Esophagus squamous epithelium (tissue), 5 donors: ENCODE measurements at places on chromosomes 7 and 10.

GRCh38 chr10:71368643-71369042 is 28.1 kb upstream of the CDH23 start:
- no peak for DNase-seq

DNA sequence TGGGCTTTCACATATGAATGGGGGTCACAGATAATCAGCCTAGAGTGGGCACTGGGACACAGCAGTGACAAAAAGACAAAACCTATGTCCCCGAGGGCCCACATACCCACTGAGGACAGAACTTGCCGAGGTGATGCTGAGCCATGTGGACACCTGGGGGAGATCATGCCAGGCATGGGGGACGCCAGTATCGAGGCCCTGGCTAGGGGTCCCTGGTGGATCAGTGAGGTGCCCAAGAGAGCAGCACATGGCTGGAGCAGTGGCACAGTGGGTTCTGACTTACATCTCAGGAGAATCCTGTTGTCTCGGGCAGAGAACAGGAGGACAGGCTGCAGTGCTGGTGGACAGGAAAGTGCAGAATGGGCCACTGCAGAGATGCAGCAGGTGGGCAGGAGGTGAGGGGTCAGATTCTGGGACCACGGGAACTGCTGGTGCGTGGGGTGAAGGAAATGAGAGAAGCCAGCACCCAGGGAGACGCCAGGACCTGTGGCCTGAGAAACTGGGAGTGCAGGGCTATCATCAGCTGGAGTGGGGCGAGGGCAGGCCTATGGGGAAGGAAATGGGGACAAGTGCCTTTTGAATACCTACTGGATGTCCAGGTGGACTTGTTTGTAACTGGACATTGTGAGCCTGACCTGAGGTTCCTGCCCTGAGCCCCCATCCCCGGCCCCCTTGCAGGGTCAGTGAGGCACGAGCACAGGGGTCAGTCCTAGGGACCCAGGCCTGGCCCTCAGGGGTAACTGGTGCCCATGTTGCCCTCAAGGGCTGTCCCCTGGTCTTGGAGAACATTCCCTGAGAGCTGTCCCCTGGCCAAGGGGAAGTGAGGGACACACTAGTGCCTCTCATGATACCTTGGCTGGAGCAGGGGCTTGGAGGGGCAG is 91.2 kb upstream of the RET start:
- DNase-seq = no peak

GRCh38 chr10:88113232-88113631 is 249.8 kb downstream of the PTEN start:
- DNase-seq = no peak

DNA sequence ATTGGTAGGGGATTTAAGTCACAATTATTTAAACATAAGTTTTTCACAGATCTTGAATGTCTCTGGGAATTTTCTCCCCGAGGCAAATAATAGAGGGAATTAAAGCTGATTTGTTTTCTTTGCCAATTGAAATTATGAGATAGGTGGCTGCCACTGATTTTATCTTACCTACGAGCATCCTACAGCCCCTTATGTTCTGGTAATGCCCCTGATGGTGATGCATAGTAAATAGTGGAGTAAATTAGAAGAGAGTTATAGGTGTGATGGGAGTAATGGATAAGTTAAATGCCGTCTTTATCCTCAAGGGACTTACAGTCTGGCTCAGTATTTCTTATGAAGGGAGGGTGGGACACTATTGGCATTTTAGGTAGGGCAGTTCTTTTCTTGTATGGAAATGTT is 58.1 kb downstream of the HDAC9 start:
- no peak for DNase-seq

DNA sequence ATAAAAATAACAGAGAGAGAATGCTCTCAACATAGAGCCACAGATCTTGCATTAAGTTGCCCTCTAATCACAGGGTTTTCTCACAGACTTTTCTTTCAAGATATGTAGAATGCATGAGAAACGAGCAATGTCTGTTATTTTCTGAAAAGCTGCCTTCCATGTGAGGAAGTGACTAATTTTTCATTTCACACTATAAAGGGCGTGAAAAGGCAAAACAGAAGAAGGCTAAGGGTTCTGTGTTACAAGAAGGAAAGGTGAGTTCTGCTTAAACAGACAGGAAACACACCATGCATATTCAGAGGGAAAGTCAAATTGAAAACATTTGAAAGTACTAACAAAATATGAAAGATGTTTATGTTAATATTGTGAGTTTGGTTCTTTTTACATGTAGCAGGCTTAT is 189.2 kb downstream of the SEMA3D start:
- DNase-seq = no peak

- DNase-seq = no peak
Measured at GRCh38 chr10:116868198-116868676, 18.9 kb downstream of the ENO4 start.

DNA sequence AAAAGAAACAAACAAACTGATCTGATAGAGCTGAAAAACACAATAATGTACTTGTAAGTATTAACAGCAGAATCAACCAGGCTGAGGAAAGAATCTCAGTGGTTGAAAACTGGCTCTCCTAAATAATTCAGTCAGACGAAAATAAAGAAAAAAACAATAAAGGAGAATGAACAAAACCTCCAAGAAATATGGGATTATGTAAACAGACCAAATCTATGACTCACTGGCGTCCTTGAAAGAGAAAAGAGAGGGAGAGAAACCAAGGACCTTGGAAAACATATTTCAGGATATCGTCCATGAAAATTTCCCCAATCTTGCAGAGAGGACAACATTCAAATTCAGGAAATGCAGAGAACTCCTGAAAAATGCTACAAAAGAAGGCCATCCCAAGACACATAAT is 62.9 kb downstream of the FBXL13 start:
- no peak for DNase-seq

GRCh38 chr10:74642901-74643595 is 183.4 kb upstream of the KAT6B start:
- DNase-seq = no peak

GRCh38 chr10:124595143-124595883 is 133.7 kb downstream of the LHPP start:
- no peak for DNase-seq

- DNase-seq = no peak
Measured at GRCh38 chr10:73207883-73208282, 39.2 kb downstream of the DNAJC9 start.

DNA sequence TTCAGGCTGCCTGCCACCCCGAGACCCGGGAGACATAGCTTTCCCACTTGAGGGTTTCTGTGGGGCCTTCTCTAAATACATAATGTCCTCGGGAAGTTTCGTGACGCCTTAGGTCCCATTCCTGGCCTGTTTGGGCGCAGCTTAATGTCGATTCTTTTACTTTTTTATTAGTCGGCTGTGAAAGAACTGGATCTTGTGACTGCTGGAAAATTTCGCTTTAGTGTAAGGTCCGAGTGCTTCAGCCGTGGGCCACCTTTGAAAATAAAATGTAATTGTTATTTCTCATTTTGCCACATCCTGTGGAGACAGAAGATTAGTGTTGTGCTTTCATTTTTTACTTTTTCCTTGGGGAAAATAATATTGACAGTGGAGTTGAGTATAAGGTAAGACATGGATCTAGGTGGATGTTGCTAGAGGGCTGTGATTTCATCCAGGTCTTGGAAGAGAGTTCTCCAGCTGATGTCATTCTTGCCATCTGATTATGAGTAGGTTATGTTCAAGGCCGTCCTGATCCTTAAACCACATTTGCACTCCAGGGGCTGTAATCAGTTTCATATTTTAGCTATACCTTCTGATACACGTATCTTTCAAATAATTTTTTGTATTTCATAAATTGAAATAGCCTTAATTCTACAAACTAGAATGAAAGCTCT is 830 bp downstream of the RAB18 start:
- DNase-seq = no peak

DNA sequence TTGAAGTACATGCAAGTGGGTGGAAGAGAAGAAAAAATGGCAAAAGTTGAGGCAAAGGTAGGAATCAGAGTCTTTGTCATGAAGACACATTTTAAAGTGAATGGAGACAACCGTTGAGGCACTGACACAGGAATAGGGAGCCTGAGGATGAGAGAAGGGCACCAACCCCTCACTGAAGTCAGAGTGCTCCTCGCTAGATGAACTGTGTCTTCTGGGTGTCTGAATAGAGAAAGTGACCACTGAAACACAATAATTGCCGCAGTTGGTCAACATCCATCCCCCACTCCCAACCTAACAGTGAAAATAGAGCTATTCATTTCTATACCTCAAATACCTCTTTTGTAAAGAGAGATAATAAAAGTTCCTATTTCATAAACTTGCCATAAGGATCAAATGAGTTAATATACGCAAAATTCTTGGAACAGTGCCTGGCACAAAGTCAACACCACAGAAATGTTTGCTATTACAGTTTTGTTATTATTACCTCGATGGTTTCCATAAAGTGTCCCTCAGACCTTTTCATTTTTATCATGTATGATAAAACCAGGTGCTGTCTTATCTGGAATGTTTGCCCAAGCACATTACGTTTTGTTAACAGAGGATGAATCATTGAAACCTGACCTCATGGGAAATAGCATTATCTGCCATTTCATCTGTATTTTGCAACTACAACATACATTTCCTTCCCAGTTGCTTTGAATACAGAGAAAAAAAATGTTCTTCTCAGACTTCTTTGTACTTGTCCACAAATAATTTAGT is 61.8 kb upstream of the SP4 start:
- no peak for DNase-seq

DNA sequence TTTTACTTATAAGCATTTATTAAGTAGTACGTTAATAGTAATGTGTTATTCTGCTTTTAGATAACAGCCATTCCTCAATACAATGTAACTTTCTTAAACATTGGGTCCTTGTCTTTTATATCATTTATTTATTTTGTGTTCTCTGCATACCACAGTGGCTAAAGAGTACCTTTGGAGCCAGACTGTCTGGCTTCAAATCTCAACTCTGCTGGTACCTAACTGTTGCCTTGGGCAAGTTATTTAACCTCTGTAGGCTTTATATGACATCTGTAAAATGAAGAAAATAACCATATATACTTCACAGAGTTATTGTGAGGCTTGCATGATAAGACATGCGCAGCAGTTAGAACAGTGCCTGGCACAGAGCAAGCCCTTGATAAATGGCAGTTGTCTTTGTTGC is 397.6 kb downstream of the MDFIC start:
- DNase-seq = no peak

DNA sequence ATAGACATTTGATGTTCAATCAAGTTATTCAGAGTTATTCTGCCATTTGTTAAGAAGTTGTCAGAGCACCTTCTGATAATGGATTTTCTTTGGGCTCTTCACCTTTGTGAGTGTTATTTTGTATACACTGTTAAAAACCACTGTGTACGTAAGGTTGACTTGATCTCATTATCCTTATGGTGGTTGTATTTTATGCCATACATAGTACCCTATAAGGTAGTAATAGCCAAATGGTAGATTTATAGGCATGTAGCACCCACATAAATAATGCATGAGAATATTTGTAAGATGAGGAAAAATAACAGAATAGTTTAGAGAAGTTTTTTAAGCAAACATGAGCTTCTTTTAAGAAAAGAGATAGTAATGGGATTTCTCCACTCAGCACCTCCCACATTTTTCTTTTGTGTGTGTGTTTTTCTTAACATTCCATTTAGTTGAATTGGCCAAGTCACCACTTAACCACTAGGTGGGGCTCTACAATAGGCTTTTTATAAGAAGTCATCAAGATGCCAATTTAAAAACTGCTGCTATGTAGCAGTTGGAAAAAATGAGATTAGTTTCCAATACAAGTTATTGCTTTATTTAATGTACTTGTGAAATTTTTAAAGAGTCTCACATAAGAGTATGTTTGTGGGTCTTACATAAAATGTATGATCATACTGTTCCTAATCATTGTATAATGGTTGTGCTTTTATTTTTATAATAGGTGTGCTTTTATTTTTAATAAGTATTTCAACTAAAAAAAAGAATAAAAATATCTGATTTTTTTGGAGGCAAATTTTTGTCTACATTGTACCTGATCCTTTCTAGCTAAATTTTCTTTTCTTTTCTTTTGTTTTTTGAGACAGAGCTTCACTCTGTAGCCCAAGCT is 41.1 kb upstream of the STMP1 start:
- no peak for DNase-seq

DNA sequence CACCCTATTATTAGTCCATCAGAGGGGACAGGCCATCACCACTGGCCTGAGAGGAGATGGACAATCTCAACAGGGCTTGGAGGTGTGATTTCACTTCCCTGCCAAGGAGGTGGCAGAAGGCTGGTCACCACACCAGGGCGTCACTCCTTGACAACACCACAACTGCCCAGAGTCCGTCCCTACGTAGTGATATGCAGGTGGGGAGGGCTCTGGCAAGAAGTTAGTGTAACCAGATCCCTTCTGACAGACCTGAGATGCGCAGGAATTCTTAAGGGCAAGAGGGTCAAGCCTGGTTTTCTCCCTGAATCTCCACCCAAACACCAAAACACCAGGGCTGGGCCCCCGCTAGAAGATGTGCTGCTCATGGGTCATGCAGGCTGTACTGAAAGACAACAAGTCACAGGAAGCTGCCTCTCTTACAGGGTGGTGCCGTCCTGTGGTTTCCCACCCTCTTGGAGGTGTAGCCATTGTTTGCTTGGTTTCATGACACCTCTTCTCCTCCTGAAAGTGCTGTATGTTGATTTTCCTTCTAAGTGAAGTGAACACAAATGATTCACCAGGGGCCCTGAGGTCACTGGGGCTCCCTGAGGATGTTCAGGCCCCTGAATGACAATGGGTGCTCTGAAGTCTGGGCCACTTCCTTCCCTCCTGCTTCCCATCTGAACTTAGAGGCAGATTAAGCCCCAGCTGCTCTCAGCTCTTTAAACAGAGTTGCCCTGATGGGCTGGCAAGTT is 27.1 kb downstream of the ATXN7L1 start:
- DNase-seq = no peak

DNA sequence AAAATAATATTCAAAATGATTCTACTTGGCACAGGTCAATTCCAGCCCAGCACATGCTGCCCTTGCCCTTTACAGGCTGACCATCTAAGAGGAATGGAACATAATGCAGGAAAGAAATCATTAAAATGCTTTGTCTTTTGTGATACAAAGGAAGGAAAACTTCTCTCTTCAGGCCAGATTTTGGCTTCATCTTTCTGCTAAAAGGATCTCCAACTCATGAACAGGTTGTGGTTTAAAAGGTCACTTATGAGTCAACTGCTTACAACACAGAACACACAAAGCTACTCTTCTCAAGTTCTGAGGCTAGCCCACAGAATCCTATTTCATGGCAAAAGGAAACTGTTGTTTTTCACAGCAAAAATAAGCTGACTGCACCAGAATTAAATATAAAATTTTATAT is 197.1 kb downstream of the DOCK4 start:
- no peak for DNase-seq

GRCh38 chr10:6973899-6974298 is 393.8 kb upstream of the PRKCQ start:
- no peak for DNase-seq

- DNase-seq = no peak
Measured at GRCh38 chr7:106285855-106286492, 1.2 kb upstream of the NAMPT start.

- no peak for DNase-seq
Measured at GRCh38 chr7:80159802-80160201, 25.2 kb downstream of the GNAI1 start.

DNA sequence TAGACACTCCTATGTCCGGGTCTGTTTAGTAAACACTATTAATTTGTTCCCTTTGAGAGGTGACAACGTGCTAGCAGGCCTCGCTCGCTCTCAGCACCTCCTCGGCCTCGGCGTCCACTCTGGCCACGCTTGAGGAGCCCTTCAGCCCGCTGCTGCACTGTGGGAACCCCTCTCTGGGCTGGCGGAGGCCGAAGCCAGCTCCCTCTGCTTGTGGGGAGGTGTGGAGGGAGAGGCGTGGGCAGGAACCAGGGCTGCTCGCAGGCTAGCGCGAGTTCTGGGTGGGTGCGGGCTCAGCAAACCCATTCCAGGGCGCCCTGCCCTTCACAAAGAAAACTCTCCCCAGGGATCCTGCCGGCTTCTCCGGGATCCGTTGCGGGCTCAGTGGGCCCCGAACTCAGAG is 144.4 kb upstream of the CDCA7L start:
- no peak for DNase-seq
